ENCODE measurements at places on chromosomes 3 and 15.

- no peak for DNase-seq
Observed at GRCh38 chr15:94925680-94926079, 694.3 kb downstream of the MCTP2 start.

GRCh38 chr3:186529201-186529999 lies 14.8 kb downstream of the CRYGS start:
- DNase-seq = no peak

GRCh38 chr3:143576568-143577270 lies 271.5 kb downstream of the SLC9A9 start:
- no peak for DNase-seq

DNA sequence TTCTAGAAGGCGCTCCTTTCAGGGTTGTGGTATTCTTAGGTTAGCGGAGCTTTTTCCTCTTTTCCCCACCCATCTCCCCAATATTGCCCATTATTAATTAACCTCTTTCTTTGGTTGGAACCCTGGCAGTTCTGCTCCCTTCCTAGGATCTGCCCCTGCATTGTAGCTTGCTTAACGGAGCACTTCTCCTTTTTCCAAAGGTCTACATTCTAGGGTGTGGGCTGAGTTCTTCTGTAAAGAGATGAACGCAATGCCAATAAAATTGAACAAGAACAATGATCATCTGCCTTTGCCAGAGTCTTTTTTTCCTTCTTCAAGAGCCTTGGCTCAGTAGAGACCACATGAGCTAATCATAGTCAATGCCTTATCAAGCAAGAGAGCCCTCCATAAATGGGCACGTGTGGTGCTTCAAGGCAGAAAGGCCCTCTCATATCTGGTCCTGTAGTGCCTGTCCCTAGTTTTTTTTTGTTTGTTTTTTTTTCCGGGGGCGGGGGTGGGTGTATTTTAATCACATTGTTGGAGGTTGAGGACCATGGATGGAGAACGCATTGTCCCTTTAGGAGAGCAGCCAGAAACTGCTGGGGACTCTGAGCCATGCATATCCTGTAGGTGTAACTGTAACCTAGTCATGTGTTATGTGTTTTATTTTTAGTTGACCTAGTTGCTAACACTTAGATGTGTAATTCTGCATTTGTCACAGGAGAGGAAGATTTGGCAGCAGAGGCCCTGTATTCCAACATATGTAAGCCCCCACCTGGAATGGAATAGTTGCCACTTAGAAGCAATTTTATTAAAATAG lies 64.7 kb upstream of the ACAD9 start:
- DNase-seq = no peak

DNA sequence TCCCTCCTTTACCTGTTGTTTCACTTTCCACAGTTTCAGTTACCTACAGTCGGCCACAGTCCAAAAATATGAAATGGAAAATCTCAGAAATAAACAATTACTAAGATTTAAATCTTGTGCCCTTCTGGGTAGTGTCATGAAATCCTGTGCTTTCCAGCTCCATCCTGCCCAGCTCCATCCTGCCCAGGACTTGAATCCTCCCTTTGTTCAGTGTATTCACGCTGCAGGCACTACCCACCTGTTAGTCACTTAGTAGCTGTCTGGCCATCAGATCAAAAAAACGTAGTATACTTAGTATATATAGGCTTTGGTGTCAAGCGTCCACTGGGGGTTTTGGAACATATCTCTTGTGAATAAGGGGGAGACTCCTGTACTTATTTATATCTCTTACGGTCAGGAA lies 329.0 kb upstream of the SEMA6D start:
- no peak for DNase-seq

- DNase-seq = no peak
Observed at GRCh38 chr3:5095886-5096285, 26.2 kb upstream of the ARL8B start.
